ENCODE measurements at places on chromosomes 11 and 22. TPM values are rescaled to one million over a fixed set of nuclear protein-coding genes. Genes with fewer than 3 reads are reported as not detected.

The XKR3 gene
- total RNA-seq, result under 0.01 TPM

The RAG1 gene
- total RNA-seq, result 0.66 TPM

The PNPLA3 gene
- 9.9 TPM for total RNA-seq

The OR51B2 gene
- total RNA-seq, result not detected

The CRYAB gene
- total RNA-seq, result 48.3 TPM

All from smooth muscle cell of trachea (primary cell).